Activated T-helper 1 cell treated with Interleukin-2 at 50 U/mL for 16 hours (primary cell): ENCODE measurements at places on chromosomes 7 and 10.

- no peak for DNase-seq
Observed at GRCh38 chr7:50272808-50273207, 31.7 kb upstream of the IKZF1 start.

- DNase-seq, result peak; percentile 1
Observed at GRCh38 chr7:94087664-94088352, 83.7 kb upstream of the BET1 start.

DNA sequence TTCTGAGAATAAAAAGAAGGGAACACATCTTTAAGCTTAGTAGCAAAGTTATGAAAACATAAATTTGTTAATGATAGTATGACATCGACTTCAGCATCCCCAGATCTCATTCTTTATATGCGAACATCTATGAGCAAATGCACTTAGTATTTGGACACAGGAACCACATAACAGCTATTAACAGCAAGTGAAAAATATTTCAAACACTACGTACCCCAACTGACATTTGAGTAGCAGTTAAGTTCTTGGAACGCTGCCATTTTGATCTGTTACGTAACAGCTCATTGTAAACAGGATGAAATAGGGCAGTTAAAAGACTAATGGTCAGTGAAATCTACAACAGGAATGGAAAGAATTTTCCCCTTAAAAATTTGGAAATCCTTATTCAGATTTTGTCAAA lies 428.9 kb downstream of the TNS3 start:
- DNase-seq, result no peak

DNA sequence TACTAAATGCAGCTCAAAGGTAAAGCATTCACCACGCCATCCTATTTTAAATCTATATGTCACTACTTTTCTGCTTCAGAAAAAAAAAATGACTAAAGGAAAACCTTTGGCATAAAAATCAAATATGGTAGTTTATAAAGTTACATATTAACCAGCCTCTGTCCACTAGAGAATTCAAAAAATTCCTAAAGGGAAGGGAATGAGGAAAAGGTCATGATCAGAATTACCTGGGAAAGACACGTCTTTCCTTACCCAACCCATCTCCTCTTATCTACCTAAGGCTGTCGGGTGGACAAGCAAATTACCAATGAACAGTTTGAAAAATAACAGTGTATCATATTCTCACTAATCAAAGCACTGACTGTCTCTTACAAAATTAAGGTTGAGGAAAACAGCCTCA lies 100.7 kb upstream of the TMEM106B start:
- DNase-seq, result no peak

GRCh38 chr7:126658684-126659083 lies 594.1 kb downstream of the GRM8 start:
- no peak for DNase-seq

DNA sequence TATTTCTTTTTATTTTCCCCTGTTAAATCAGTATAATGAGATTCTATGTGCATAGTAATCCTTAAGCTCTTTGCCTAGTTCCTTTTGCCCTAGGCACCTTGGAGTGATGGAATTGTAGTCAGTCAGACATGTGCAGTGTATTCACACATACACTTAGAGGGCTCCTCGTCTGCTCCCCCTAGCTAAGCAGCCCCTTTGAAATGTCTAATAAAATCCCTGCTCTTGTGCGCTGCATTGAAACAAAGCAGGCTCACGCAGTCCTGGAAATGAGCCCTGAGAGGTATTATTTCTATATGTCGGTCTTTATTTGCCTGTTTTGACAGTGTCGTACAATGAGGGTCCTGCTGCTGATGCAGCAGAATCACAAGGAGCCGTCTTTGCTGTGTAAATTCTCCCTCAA lies 258.7 kb downstream of the AUTS2 start:
- no peak for DNase-seq

DNA sequence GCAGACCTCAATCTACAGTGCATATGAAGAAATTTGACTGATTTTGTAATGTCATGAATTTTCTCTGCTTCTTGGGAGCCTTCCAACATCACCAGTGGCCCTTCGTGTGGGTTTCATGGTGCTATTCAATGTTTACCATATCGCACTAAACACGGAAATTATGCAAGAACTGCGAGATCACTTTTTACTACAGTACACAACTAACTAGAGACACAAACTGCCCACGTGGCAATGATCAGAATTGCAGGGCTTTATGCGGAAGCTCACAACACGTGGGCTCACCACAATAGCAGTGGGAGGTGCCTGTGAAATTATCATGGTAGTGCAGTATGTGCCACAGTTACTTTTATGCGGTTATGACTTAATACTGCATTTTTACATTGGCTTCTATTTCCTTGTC lies 449.7 kb upstream of the KLF6 start:
- peak; percentile 4 for DNase-seq

DNA sequence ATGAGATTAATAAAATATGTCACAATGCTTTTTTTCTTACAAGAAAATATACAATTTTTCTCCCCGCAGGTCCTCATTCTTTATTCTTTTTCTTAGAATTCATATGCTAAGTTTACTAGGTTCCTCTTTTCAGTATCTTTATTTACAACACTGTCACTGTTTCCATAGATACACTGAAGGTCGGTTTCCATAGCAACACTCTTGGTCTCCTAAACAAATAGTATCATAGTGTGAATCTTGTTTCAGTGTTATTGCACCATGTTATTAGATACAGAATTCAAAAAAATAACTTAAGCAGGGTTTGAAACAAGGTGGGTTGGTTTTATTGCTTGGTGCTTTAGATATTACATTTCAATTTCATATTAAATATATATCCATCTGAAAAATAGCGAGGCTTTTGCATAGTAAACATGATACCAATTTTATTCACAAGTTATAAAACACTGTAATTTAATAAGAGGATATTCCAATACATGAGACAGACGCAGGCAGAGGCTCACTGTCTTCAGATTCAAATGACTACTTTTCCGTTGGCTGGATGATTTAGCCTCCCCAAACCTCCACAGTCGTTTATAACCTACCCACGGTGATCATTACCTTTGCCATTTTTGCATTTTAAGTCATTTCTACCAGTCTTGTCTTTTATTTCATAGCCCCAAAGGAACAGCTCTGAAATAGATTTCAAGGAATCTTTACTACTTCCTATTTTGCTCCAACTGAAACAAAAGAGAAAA lies 88.9 kb upstream of the KLF6 start:
- no peak for DNase-seq

GRCh38 chr10:75755528-75755927 lies 324.1 kb downstream of the LRMDA start:
- DNase-seq, result no peak

DNA sequence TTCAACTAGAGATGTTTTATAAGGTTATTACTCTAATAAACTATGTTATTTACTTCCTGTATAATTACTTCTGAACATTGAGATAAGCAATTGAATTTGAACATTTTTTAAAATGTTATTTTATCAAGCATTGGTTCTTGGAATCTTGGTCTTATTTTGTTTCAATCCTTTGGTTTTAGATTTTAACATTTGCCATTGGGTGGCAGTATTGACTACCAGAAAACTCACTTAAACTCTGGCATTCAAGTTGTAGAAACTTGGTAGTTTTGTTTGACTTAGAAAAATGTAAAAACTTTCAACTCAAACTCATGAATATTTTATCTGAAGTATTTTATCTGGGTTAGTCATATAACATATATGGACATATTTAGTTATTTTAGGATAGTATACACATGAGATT lies 48.1 kb downstream of the ATRNL1 start:
- DNase-seq, result no peak

GRCh38 chr10:97234400-97234799 lies 48.6 kb upstream of the SLIT1 start:
- DNase-seq, result no peak

- no peak for DNase-seq
Observed at GRCh38 chr10:88933564-88933963, 19.0 kb downstream of the ACTA2 start.

DNA sequence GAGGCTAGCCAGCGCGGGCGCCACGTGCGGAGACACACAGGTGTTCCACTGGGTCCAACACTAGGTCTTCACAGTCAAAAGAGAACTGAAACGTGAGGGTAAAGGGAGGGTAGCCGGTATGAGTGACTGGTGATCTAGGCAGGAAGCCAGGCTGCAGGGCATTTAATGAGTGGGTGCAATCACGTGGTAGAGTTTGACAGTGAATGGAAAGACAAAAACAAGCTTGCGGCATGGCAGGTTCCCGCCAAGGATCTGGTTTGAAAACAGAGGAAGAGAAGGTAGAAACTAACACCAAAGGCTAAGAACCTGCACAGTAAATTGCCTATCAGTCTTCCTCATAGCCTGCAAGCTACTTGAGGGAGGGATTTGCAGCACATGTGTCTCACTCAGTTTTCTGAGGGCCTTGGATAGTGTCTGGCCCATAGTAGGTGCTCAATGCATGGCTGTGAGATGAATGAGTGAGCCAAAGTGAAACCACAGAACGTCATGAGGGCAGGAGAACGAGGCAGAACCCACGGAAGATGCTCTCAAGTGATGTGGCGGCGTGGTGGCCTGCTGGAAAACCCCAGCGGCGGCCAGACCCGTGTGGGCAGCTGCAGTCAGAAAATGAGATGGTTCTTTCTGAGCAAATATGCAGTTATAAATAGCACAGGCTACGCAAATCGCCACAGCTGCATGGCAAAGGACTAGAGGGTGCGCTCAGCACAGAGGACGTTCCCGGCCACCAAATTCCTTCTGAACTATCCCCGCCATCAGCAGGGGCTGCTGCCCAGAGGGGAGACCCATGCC lies 183.6 kb upstream of the NFE2L3 start:
- no peak for DNase-seq

GRCh38 chr10:25536027-25536426 lies 361.2 kb downstream of the GPR158 start:
- no peak for DNase-seq

DNA sequence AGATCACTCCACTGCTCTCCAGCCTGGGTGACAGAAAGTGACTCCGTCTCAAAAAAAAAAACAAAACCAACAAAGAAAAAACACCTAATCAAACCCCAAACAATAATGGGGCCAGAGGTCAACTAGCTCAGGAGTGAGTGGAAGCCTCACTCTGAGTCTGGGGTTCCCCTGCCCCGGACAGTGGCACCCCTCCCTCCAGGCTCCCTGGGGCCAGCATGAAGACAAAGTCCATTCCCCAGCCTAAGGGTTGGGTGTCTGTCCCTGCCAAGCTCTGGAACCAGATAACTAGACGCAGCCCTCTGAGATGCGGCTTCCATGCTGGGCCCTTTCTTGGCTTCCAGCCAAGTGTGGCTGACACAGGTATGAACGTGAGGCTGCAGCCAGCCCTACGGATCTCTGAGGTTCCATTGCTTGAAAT lies 1.7 kb upstream of the FUOM start:
- no peak for DNase-seq

DNA sequence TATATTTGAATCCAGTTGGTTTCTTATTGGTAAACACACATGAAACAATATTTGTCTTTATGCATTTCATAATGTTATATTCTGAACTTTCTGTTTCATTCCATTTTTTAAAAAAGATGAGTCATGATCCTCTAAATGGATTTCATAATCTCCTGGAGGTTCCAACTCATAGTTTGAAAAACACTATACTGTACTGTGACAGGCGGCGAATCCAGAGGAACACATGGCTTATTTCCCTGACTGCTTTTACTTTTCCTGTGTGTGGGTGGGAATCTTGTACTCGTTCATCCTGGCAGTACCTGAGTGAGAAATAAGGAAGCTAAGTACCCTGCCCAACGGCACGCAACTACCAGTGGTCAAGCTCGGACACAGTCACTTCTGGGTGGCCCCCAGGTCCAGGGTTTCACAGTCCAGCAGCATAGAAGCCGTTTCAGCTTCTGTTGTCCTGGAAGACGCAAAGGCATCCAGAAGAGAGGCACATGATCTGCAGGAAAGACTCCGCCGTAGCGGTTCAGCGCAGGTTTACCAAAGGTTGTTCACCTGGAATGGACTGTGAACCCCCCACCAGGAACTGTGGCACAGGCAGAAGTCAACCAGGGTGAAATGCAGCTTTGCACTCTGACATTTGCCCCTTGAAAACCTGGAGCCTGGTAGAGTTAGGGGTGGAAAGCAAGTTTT lies 117.7 kb downstream of the CCNY start:
- no peak for DNase-seq

GRCh38 chr10:43998021-43998809 lies 349.5 kb upstream of the ZNF32 start:
- no peak for DNase-seq

GRCh38 chr7:134246761-134247160 lies 70.0 kb downstream of the SLC35B4 start:
- DNase-seq, result no peak

- no peak for DNase-seq
Observed at GRCh38 chr7:107206136-107206535, 37.3 kb downstream of the HBP1 start.

DNA sequence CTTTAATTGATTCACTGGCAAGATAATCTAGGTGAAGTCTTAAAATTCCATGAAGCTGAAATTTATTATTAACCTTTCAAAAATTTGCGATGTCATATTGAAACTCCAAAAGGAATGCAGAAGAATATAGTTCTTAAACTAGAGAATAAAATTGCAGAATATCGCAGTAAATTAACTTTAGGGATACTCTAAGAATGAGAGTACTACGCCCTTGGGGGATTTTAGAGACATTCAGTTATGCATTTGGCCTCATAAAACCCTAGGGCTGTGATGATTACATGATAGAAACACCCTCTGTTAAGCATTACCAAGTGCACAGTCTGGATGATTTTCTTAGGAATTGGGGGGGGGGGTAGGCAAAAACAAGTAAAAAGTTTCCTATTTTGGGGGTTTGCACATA lies 3.7 kb downstream of the WNT2 start:
- DNase-seq, result no peak

- DNase-seq, result no peak
Observed at GRCh38 chr10:43982250-43982649, 333.6 kb upstream of the ZNF32 start.

DNA sequence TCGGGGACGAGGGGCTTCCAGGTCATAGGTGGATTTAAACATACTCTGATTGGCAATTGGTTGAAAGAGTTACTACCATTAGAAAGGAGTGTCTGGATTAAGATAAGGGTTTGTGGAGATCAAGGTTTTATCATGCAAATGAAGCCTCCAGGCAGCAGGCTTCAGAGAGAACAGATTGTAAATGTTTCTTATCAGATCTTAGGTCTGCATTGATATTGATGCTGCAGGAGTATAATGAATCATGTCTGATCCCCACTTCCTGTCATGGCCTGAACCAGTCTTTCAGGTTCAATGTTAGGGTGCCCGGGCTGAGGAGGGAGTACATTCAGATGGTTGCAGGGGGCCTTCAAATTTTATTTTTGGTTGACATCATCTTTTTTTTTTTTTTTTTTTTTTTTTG lies 51.4 kb downstream of the SH3PXD2A start:
- no peak for DNase-seq

GRCh38 chr10:68720793-68721672 lies at the start of gene CCAR1:
CCAR1 (plus strand) TSS chr10:68721239; CDS start chr10:68722505, 1,266 bp downstream.
- DNase-seq, result peak; percentile 95
